Immature natural killer cell (primary cell): ENCODE measurements at places on chromosomes 6 and 20. TPM values are rescaled to one million over a fixed set of nuclear protein-coding genes. Genes with fewer than 3 reads are reported as not detected.

DNA sequence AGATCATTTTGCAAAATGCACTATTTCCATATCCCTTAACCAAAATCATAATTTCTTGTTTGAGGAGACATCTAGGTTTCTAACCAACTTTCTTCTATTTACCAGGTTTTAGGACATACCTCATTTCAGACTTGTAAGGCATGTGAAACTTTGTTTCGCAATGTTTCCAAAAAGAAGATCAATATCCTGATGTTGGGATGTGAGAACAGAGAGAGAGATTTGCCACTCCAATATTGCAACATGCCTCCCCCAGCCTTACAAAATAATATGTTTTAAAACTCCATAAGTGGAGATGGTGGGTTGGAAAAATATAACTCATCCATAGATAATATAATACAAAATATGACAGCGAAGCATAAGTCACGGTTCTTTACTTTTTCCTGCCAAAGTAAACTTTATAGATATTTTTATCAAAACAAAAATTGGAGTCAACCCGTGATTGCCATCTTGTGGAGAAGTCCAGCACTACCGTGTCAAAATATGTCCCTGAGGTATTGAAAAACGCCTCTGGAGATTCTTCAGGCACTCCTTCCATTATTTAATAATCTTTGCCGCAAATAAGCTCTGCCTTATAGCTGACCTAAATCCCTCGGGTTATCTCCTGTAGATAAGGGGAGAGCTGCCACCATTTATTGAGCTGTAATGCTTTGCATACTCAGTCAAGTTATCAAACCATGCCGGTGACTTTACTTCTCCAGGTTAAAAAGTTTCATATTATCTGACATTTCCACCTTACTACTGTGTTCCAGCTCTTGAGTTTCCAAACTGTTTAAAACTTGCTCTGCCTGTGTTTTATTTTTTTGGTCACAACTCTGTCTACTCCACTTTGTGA lies 534.2 kb downstream of the HACE1 start:
- H3K4me3 ChIP-seq, result no peak overlapping the region
- no peaks in the 10 kb centered on the region for H3K4me1 ChIP-seq
- peaks cover 1% of the 10 kb centered on the region for H3K27me3 ChIP-seq
- DNase-seq, result no peak
- no peaks in the 10 kb centered on the region for H3K36me3 ChIP-seq
- no peak overlapping the region for H3K27ac ChIP-seq

- no peaks in the 10 kb centered on the region for H3K4me1 ChIP-seq
- no peaks in the 10 kb centered on the region for H3K36me3 ChIP-seq
- H3K4me3 ChIP-seq, result no peak overlapping the region
- no peak for DNase-seq
These were observed 217.5 kb downstream of the TMEM200A start for GRCh38 chr6:130583268-130583667.

- no peaks in the 10 kb centered on the region for H3K36me3 ChIP-seq
- DNase-seq, result no peak
- peak overlapping the region; percentile 40 for H3K27ac ChIP-seq
- H3K4me3 ChIP-seq, result no peak overlapping the region
- H3K27me3 ChIP-seq, result peaks cover 4% of the 10 kb centered on the region
- peaks cover 20% of the 10 kb centered on the region for H3K4me1 ChIP-seq
These were observed 8.3 kb upstream of the NCOA3 start for GRCh38 chr20:47493175-47493962.

GRCh38 chr6:21039926-21040325 lies 505.7 kb downstream of the CDKAL1 start:
- no peaks in the 10 kb centered on the region for H3K27me3 ChIP-seq
- H3K36me3 ChIP-seq, result no peaks in the 10 kb centered on the region
- no peak overlapping the region for H3K27ac ChIP-seq
- no peak overlapping the region for H3K4me3 ChIP-seq

DNA sequence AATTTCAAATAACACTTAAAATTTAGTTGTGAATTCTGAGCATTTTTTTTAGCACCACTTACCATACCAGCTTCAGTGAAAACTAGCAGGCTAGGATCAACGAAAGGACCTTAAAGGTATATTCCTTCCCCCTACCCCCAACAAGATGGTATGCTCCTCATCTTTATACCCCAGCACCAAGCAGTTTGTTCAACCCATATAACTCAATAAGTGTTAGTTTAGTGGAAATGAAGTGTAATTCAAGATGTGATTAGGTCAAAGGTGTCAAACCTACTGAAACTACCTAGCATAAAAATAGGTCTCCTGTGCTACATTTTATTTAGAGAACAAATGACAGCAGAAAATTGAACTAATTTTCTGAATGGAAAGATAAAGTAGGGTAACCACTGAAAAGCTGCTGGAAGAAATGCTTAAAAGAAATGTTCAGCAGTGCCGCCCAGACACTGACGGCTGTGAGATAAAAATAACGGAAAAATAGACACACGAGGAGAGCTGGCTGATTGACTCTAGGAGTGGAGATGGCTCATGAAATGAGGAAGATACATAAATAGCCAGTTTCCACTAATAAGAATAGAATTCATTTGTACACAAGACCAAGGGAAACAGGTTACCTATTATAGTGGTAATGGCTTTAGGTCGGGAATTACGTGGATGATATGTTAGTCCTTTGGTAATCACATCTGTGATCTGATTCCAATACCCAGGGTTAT lies 94.8 kb downstream of the IPCEF1 start:
- no peak overlapping the region for H3K4me3 ChIP-seq
- DNase-seq, result no peak
- peaks cover 2% of the 10 kb centered on the region for H3K27me3 ChIP-seq
- peaks cover 22% of the 10 kb centered on the region for H3K4me1 ChIP-seq
- no peaks in the 10 kb centered on the region for H3K36me3 ChIP-seq

Gene ENPP4
- polyA plus RNA-seq, result 26.0 TPM

Gene CRISP2
- not detected for polyA plus RNA-seq
